ENCODE measurements at places on chromosomes 5 and 9. TPM values are rescaled to one million over a fixed set of nuclear protein-coding genes. Genes with fewer than 3 reads are reported as not detected.

Gene TAF11L10
- not detected for total RNA-seq

Gene IFNA13
- total RNA-seq = not detected

Gene CD14
- total RNA-seq = 26.5 TPM

Gene EMB
- 4.2 TPM for total RNA-seq

Gene PHYHD1
- total RNA-seq = 41.8 TPM

Gene RCL1
- total RNA-seq = 28.0 TPM

Gene NUTM2G
- not detected for total RNA-seq

Gene CNTNAP3B
- total RNA-seq = 1.5 TPM

Gene LCN15
- not detected for total RNA-seq

Gene CARTPT
- not detected for total RNA-seq

Gene LRRC14B
- not detected for total RNA-seq

DNA sequence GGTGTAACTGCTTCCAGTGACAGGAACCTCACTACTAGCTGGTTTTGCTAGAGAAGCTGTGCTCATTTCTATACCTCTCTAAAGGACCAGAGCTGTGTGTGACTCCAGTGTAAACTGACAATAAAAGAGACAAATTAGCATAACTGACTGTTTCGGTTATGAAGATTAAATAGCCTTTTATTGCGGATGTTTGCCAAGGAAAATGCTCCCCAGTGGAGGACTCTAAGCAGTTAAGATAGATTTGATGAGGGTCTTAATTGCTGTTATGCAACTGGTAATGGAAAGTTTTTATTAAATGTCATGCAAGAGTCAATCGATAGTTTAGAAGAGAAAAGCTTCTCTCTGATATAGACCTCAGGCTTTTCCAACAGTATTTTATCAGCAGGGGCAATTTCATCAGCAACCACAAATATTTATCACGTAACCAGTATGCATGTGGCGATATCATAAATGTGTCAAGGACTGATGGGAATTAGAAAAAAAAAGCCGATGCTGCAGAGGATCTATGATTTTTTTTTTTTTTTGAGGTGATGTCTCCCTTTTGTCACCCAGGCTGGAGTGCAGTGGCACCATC, 275.2 kb upstream of the DMAC1 start:
- DNase-seq = no peak

GRCh38 chr5:145689235-145689634, 145.9 kb downstream of the PRELID2 start:
- no peak for DNase-seq

GRCh38 chr9:132048201-132048600, 31.5 kb downstream of the MED27 start:
- no peak for DNase-seq

DNA sequence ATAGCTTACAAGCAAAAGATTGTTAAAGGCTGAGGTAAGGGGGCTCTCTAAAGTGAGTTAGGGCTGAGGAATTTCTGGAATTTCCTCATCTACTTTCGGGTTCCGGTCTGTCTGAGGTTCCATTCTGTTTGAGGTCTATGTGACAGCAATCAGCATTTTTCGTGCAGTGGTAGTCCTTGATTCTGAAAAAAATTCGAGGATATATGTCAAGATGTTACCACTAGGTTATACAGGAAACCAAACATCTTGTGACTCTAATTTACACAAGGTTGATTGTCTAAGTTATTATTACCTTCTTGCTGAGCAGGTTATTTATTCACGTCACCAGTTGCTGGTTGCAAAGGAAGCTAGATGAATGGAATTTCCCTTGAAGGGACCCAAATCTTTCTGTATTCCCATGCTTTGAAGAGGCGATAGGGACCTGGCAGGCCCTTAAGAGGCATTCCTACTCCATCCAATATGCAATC, 35.2 kb downstream of the RLN2 start:
- no peak for DNase-seq

GRCh38 chr9:21015129-21015815, 16.2 kb downstream of the HACD4 start:
- DNase-seq = no peak

DNA sequence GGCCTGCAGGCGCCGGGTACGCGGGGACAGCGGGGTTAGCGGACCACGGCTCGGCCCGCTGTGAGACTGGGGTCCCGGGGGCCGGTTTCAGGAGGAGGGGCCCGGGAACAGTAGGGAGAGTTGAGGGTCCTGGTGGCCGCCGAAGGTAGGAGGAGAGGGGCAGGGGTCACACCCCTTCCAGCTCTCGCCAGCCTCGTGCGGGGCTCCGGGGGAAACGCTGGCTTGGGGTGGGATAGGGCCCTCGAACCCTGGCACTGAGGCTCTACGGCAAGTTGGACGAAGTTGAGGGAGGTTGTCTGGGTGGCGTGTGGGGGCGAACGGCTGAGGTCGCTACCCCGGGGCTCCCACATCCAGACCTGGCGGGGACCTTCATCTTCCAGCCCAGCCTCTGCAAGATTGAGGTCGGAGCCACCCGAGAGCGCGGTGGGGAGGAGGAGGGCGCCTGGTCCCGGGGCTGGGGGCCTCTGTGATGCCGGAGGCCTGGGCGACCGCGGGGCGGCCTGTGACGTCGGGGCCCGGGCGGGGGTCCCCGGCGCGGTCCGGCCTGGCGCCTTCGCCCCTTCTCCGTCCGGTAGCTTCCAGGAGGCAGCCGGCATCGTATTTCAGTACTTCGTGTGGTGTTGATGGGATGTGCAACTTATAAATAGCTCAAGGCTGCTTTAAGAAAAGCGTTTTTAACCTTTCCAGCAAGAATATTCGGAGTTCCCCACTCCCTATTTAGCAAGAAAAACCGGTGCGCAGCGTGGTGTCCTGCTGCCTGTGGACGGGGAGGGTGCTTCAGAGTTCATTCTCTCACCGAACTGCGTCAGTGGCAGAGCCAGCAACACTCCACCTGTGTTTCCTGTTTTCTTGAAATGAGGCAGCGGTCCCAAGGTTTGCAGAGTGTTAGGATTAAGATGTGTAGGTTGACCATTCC, 902 bp downstream of the HABP4 start:
- peak; percentile 56 for DNase-seq

DNA sequence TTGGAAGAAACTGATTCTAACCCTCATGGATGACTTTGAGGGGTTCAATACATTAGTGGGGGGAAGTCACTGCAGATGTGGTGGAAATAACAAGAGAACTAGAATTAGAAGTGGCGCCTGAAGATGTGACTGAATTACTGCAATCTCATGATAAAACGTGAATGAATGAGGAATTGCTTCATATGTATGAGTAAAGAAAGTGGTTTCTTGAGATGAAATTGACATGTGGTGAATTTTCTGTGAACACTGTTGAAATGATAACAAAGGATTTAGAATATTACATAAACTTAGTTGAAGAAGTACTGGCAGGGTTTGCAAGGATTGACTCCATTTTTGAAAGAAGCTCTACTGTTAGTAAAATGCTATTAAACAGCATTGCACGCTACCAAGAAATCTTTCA, 113.0 kb downstream of the UGCG start:
- no peak for DNase-seq

GRCh38 chr9:123324767-123325183, 31.2 kb upstream of the CRB2 start:
- no peak for DNase-seq

DNA sequence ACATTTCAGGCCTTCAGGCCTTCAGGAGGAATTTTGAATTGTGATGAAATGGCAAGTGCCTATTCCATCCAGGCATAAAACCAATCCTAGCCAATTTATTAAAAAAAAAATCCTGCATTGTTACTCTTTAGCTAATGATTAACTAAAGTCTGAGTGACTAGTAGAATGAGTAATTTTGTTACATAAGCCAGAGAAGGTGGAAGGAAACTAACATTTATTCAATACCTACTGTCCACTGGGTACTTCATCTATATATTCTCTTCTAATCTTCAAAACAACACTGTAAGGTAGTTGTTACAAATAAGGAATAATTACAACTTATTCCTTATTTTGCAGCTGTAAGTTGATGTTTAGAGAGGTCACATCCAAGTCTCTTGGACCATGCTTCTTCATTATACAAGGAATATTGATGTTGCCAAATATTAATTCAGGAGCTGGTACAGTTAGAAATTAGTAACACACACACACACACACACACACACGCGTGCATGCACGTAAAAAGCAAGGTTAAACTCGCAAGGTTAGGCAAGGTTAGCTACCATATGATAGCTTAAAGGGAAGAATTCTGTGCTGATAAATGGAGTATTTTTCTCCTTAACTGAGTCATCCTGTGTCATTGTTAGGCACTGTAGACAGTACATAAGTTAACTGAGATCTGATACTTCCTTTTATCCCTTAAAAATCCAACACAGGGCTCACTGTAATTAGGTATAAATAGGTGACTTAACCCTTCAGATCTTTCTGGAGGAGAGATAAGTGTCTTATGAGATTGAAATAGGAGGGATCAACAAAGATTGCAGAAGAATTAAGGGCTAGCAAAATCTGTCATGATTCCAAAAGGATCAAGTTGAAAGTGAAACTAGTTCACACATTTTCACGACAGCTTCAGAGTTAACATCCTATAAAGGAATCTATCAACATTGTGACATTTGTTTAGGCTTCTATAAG, 596.9 kb downstream of the PDE4D start:
- no peak for DNase-seq

- no peak for DNase-seq
Observed at GRCh38 chr5:137679910-137680309, 56.0 kb downstream of the KLHL3 start.

DNA sequence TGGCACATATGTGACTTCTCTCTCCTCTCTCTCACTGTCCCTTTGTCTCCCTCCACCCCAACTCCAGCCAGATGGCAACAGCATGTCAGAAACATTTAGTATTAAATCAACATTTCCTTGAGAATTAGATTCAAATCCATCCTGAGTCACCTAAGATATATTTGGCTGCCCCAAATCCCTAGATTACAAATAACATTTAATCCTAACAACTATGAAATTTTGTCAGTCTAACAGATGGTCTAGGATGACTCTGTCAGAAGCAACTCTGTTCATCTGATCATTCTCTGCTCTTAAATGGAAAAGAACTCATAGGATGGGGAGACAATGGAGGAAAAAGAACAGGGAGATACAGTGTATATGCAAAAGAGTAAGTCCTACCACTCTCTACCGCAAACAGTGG, 201.2 kb downstream of the TSSK1B start:
- no peak for DNase-seq

DNA sequence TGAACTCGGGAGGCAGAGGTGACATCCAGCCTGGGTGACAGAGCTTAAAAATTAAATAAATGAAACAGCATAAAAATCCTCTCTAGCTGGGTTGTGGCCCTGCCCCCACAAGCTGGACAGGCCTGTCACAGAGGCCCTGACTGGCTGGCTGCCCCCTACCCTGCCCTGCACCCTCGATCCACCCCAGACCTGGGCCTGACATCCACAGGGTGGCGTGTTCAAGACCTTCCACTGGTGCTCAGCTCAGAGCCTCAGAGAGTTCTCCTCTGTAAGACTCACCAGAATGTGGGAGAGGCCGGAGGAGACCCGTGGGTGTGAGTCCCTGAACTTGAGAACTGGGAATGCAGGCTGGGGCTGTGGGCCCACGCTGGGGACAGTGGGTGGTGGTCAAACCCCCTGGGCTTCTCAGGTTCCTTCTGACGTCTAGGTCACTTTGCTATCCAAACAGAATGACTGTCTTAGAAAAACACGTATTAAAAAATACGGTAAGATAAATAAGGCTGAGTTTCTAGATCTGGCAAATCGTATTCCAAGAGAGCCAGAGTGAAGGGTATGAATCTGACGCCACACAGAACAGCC, 9.7 kb upstream of the WDR38 start:
- no peak for DNase-seq

- DNase-seq = no peak
Observed at GRCh38 chr9:125534971-125535701, 171.9 kb downstream of the MAPKAP1 start.

- DNase-seq = no peak
Observed at GRCh38 chr9:134399435-134400056, 73.3 kb downstream of the RXRA start.

DNA sequence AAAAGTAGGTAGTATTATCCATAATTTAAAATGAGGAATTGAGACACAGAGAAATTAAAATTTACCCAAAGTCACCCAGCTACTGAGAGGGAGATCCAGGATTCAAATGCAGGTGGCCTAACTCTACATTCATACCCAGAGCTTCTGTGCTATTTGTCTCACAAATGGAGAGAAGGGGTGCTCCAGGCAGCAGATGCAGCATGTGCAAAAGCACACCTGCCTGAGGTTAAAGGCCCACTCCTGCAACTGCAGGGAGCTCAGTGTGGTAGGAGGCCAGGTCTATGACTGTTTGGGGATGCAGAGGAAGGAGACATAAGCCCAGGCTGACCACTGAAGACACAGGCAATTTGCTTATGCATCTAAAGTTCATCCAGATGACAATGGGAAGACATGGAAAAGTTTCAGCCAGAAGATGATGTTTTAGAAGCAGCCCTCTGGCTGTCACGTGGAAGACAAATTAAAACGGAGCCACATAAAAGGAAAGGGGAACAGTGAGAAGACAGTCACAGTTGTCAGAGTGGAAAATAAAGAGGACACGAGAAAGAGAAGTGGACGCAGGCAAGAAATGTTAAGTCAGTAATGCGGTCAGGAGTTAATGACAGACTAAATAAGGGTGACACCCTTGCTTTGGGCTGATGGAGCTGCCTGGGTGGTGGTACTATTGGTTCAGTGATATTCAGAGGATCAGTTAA, 214.7 kb downstream of the EBF1 start:
- no peak for DNase-seq

DNA sequence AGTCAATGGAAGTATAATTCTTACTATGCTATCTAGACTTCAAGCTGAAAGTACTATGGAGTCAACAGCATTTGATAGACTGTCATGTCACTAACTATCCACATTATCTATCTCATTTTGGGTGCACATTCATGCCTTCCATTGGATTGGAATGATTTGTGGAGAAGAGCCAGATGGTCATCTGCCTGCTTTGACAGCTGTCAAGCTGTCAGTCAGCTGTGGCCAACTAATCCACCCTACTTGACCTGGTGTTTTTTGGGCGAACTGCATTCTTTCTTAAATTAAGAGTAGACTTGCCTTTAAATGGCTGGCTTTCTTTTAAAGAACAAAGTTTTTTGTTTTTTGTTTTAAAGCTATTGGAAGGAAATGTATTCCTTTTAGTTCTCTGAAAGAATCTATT, 151.5 kb downstream of the DCP2 start:
- DNase-seq = no peak

DNA sequence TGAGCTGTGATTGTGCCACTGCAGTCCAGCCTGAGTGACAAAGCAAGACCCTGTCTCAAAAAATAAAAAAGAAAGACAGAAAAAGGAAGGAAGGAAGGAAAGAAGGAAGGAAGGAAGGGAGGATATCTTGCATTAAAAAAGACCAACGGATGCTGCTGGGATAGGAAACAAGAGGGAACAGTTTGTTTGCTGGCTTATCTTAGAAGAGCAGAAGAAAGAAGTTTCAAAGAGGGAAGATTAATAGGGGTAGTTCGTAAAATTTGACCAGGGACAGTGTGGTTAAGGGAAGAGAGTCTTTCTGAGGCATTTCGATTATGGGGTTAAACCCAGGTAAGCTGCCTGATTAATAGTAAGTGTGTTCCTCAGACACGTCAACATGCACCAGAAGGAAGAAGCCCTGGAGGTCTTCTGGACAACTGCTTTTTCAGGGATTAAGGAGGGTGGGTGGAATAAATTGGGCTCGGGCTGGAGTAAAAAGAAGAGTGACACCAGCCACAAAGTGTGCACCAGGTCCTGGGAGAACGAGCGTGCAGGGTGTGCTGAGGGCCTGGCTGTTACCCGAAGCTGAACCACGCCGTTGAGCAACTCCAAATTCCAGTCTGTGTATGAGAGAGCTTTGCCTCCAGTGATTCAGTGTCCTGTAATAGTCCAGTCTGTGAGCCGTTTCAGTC, 24.8 kb downstream of the FYB1 start:
- DNase-seq = no peak

- DNase-seq = peak; percentile 89
Observed at GRCh38 chr9:114285166-114285867, 37.6 kb upstream of the ORM1 start.

GRCh38 chr5:155624597-155625241, 611.2 kb downstream of the KIF4B start:
- no peak for DNase-seq
